Hematopoietic multipotent progenitor cell treated with erythropoietin and hydrocortisone succinate and interleukin-3 and kit ligand, for 15 days (in vitro differentiated cells): ENCODE measurements at places on chromosomes 13 and 19.

GRCh38 chr13:104553186-104553585, 1487.0 kb upstream of the SLC10A2 start:
- no peak for DNase-seq

GRCh38 chr19:896434-896833, 3.1 kb downstream of the RNU6-9 start:
- no peak for DNase-seq

GRCh38 chr13:100892981-100893380, 218.4 kb upstream of the TMTC4 start:
- DNase-seq, result no peak

GRCh38 chr19:1362387-1363257, 21.1 kb upstream of the NDUFS7 start:
- DNase-seq, result no peak

DNA sequence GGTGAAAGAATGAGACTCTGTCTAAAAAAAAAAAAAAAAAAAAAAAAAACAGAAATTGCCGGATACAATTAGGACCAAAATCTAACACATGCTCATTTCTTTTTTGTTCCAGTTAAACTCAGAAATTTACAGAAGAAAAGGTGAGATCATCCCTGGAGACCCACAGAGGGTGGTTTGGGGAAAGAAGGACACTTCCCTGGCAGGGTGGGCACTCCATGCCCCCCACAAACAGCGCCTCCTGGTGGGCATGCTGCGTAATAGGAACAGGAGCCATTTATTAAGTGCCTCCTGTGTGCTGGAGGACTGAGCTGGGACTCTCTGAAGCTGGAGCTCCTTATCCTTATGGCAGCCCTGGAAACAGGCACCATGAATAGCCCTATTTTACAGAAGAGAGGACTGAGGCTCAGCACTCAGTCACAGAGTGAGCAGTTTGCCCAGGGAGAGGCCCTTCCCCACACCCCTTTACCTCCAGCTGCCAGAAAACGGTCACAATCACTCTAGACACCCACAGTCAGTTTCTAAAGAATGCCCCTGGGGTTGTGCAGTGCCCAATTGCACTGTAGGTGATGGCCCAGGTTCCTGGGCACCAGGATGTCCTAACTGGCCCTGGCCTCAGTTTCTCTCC, 10.1 kb downstream of the C19orf38 start:
- DNase-seq, result peak; percentile 60

GRCh38 chr19:40923934-40924391, 41.9 kb upstream of the CYP2A7 start:
- DNase-seq, result no peak

DNA sequence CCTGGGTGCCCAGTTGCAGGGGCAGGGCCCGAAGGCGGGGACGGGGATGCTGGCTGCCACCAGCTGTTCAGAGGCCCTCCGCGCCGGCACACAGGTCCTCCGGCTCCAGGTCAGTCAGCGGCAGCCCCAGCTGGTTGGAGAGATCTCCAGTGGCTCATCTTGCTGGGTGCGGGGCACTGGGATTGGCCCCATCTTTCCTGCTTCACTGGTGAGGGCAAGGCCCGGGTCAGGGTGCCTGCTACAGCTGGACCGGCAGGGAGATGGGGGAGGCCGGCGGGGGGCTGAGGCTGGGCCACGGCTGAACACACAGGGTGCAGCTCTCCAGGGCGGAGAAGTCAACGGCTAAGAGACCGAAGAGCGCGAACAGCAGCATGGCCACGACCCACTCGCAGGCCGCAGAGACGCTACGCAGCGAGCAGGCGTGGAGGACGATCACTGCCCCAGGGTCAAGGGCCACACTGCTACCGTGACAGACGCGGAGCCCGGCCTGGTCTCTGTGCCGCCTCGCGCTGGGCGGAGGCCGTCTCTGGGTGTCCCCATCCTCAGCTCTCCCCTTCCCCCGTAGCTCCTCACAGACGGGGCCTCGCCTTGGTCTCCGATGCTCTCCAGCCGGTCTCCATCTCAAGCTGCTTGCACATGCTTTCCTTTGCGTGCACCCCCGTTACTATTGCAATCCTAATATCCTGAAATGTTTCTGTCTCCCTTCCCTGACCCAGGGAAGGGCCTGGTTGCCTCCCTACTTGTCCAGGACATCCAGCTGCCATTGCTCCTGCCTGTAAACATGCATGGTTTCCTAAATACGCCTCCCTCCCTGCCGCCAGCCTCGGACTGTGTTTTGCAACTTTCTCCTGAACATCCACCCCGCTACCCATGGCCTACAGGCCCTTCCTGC, 12.3 kb downstream of the TMEM150B start:
- DNase-seq, result no peak
